T-helper 17 cell (primary cell): ENCODE measurements at places on chromosomes 5 and 9.

- H3K27me3 ChIP-seq, result no peaks in the 10 kb centered on the region
- H3K27ac ChIP-seq, result no peak overlapping the region
- H3K4me3 ChIP-seq, result no peak overlapping the region
- DNase-seq, result no peak
- no peaks in the 10 kb centered on the region for H3K36me3 ChIP-seq
Measured at GRCh38 chr5:125451622-125452021, 705.2 kb upstream of the ZNF608 start.

GRCh38 chr9:89814340-89815040 lies 209.7 kb downstream of the GADD45G start:
- peaks cover 9% of the 10 kb centered on the region for H3K4me1 ChIP-seq
- DNase-seq, result no peak
- H3K27me3 ChIP-seq, result peaks cover 11% of the 10 kb centered on the region
- H3K4me3 ChIP-seq, result no peak overlapping the region
- H3K36me3 ChIP-seq, result no peaks in the 10 kb centered on the region

DNA sequence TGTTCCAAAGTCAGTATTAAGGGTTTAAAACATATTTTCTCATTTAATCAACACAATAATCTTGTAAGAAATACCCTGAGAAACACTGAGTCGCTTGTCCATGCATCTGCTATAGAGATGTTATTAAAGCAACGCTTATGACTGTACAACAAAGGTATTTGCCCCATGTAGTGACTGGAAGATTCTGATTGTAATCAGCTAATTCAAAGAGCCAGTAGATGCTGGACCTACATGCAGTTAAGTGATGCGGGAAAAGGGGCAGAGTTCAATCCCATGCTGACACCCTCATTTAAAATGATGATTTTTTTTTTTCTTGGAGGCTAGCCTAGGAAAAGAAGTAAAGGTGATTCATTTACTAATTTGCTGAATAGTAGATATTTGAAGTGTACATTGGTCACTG lies 149.3 kb upstream of the MTAP start:
- H3K4me1 ChIP-seq, result no peaks in the 10 kb centered on the region
- no peak for DNase-seq
- H3K27ac ChIP-seq, result no peak overlapping the region
- peaks cover 2% of the 10 kb centered on the region for H3K36me3 ChIP-seq
- peaks cover 26% of the 10 kb centered on the region for H3K27me3 ChIP-seq
- no peak overlapping the region for H3K4me3 ChIP-seq

DNA sequence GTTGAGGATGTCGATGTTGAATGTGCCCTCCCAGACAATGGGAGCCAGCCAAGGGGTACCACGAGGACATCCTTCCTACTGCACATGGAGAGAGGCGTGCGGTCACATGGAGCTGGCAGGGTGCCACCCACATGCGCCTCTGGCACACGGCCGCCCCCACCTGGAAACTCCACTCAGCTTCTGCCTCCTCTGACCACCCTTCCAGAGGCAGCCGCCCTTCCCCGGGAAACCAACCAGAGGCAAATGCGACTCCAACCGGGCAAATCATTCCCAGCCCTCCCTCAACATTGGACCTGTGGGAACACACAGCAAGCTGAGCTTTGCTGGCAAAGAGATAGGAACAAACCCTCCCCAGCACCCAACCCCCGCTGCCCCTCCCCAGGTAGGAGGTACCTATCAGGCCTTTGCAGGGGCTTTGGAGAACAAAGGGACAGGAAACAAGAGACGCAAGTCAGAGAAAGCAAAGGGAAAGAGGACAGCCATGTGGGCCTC lies 17.5 kb downstream of the ABO start:
- no peak overlapping the region for H3K27ac ChIP-seq
- DNase-seq, result no peak
- H3K4me1 ChIP-seq, result peaks cover 9% of the 10 kb centered on the region
- peaks cover 25% of the 10 kb centered on the region for H3K27me3 ChIP-seq
- H3K36me3 ChIP-seq, result peaks cover 6% of the 10 kb centered on the region

DNA sequence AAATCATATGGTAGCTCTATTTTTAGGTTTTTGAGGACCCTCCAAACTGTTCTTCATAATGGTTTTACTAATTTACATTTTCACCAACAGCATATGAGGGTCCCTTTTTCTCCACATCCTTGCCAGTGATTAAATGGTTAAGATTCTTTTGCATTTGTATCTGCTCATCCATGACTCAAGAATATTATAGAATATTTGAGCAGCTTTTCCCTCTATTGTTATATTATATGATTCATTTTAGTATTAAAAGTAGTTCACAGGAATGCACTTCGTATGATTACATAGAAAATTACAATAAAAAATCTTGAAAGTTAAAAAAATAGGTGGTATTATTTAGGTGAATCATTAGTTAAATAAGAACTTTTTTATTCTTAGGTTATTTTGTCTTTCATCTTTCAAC lies 140.7 kb downstream of the WDR70 start:
- DNase-seq, result no peak
- peaks cover 4% of the 10 kb centered on the region for H3K36me3 ChIP-seq
- no peak overlapping the region for H3K27ac ChIP-seq
- H3K4me3 ChIP-seq, result no peak overlapping the region
- no peaks in the 10 kb centered on the region for H3K4me1 ChIP-seq

DNA sequence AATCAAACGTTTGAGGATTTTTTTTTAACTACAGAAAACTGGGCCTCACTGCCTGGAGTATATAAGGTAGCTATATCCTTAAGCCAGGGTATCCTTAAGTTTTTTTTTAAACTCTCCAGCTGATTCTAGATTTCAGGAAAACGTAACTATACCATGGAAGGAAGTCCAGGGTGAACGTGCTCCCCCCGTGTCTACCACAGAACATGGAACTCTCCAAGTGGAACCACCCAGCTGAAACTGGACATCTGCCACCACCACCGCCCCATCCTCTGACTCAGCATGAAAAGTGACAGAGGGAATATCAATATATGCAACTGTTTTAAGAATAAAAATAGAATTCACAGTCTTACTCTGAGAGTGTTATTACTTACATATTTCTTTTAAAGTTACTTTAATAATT lies 61.3 kb downstream of the DROSHA start:
- no peaks in the 10 kb centered on the region for H3K27me3 ChIP-seq
- peaks cover 13% of the 10 kb centered on the region for H3K36me3 ChIP-seq
- H3K27ac ChIP-seq, result no peak overlapping the region
- H3K4me1 ChIP-seq, result peaks cover 2% of the 10 kb centered on the region
- no peak overlapping the region for H3K4me3 ChIP-seq
- no peak for DNase-seq

- H3K36me3 ChIP-seq, result no peaks in the 10 kb centered on the region
- no peak overlapping the region for H3K4me3 ChIP-seq
- no peak overlapping the region for H3K27ac ChIP-seq
- no peak for DNase-seq
- H3K4me1 ChIP-seq, result peaks cover 3% of the 10 kb centered on the region
- peaks cover 30% of the 10 kb centered on the region for H3K27me3 ChIP-seq
Measured at GRCh38 chr5:38426490-38426889, 130.0 kb downstream of the LIFR start.

- no peak overlapping the region for H3K27ac ChIP-seq
- no peak for DNase-seq
- no peaks in the 10 kb centered on the region for H3K27me3 ChIP-seq
- H3K4me3 ChIP-seq, result no peak overlapping the region
Measured at GRCh38 chr5:165263536-165263935, 1758.1 kb downstream of the MAT2B start.

GRCh38 chr9:95422650-95423049 lies 94.1 kb downstream of the PTCH1 start:
- peaks cover 7% of the 10 kb centered on the region for H3K4me1 ChIP-seq
- H3K27me3 ChIP-seq, result no peaks in the 10 kb centered on the region
- no peak overlapping the region for H3K4me3 ChIP-seq
- H3K36me3 ChIP-seq, result no peaks in the 10 kb centered on the region
- no peak for DNase-seq

GRCh38 chr5:110209401-110209800 lies 517.1 kb downstream of the TMEM232 start:
- no peaks in the 10 kb centered on the region for H3K27me3 ChIP-seq
- no peaks in the 10 kb centered on the region for H3K4me1 ChIP-seq
- no peak for DNase-seq
- H3K36me3 ChIP-seq, result no peaks in the 10 kb centered on the region

DNA sequence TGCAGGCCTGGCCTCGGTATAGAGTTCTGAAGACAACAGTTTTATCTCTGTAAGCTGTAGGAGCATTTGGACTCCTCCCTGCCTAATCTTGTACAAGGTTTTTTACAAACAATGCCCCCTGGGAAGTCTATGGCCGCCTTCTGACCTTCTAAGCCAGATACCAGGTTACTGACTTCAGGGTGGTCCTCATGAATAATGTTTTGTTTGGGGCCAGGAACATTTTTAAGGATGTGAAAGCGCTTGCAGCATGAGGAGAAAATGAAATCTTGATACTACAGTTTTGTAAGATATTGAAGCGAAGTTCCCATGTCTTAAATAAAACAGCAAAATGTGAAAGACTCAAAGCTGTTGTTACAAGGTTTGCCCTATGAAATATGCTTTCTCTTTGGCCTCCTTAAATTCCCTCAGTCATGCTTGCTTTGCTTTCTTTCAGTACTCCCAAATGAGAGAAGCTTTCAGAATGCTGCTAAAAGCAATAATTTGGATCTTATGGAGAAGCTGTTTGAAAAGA lies 5.2 kb downstream of the ANKDD1B start:
- H3K27ac ChIP-seq, result no peak overlapping the region
- H3K4me1 ChIP-seq, result no peaks in the 10 kb centered on the region
- no peaks in the 10 kb centered on the region for H3K27me3 ChIP-seq
- peaks cover 3% of the 10 kb centered on the region for H3K36me3 ChIP-seq

DNA sequence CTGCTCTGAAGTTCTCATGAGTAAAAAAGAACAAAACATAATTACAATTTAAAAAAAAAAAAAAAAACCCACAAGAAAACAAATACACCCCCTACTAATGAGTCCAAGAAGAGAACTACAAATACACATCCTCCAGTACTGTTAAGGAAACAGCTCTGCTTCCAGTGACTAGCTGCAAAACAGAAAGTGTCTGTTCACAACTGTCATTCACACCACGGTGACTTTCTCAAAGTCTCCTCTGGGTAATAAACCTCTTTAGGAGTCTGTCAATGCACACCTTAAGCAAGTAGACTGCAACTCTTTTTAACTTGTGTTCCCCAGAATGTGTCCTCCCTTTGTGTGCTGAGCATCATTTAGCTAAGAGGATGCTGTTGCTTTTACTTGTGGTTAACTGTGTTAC lies 6.2 kb downstream of the REEP5 start:
- no peaks in the 10 kb centered on the region for H3K27me3 ChIP-seq
- H3K36me3 ChIP-seq, result peaks cover 10% of the 10 kb centered on the region
- peak overlapping the region; percentile 82 for H3K27ac ChIP-seq
- H3K4me3 ChIP-seq, result peak overlapping the region; percentile 50

- H3K36me3 ChIP-seq, result peaks cover 9% of the 10 kb centered on the region
- H3K27ac ChIP-seq, result peak overlapping the region; percentile 98
- peak overlapping the region; percentile 99 for H3K4me3 ChIP-seq
- DNase-seq, result no peak
- peaks cover 50% of the 10 kb centered on the region for H3K4me1 ChIP-seq
- no peaks in the 10 kb centered on the region for H3K27me3 ChIP-seq
Measured at GRCh38 chr5:154858972-154859871, 795 bp downstream of the CNOT8 start.

GRCh38 chr9:72703574-72703973 lies 182.2 kb downstream of the TMC1 start:
- H3K4me3 ChIP-seq, result no peak overlapping the region
- H3K27ac ChIP-seq, result no peak overlapping the region
- peaks cover 14% of the 10 kb centered on the region for H3K27me3 ChIP-seq
- DNase-seq, result no peak
- H3K4me1 ChIP-seq, result no peaks in the 10 kb centered on the region

- H3K27ac ChIP-seq, result no peak overlapping the region
- no peaks in the 10 kb centered on the region for H3K36me3 ChIP-seq
Measured at GRCh38 chr5:9302218-9302617, 243.7 kb downstream of the SEMA5A start.

- no peaks in the 10 kb centered on the region for H3K36me3 ChIP-seq
- no peaks in the 10 kb centered on the region for H3K27me3 ChIP-seq
- peaks cover 77% of the 10 kb centered on the region for H3K4me1 ChIP-seq
- no peak overlapping the region for H3K4me3 ChIP-seq
Measured at GRCh38 chr9:89533411-89534095, 35.6 kb upstream of the SEMA4D start.

- no peak overlapping the region for H3K27ac ChIP-seq
- H3K27me3 ChIP-seq, result peaks cover 35% of the 10 kb centered on the region
- no peaks in the 10 kb centered on the region for H3K36me3 ChIP-seq
- DNase-seq, result no peak
- H3K4me3 ChIP-seq, result no peak overlapping the region
Measured at GRCh38 chr5:174300941-174301761, 255.6 kb downstream of the NSG2 start.

DNA sequence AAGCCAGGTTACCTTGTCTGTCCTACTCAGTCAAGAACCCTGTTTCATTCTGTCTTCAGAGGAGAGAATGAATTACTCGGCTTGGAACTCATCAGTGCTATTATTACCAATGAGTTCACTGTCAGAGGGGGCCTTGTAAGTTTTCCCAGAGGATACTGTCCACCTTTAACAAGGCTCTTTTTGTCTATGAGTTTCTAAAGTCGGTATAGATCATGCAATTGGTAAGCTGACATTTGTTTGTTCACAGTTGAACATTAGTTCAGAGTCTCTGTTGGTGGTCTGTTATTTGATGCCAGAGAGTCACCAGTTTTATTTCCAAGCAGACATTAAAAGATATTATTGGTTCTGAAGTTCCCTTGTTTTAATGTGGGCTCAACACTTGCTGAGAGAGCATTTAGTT lies 58.1 kb upstream of the DHFR start:
- H3K36me3 ChIP-seq, result no peaks in the 10 kb centered on the region
- DNase-seq, result no peak
- H3K27me3 ChIP-seq, result no peaks in the 10 kb centered on the region

DNA sequence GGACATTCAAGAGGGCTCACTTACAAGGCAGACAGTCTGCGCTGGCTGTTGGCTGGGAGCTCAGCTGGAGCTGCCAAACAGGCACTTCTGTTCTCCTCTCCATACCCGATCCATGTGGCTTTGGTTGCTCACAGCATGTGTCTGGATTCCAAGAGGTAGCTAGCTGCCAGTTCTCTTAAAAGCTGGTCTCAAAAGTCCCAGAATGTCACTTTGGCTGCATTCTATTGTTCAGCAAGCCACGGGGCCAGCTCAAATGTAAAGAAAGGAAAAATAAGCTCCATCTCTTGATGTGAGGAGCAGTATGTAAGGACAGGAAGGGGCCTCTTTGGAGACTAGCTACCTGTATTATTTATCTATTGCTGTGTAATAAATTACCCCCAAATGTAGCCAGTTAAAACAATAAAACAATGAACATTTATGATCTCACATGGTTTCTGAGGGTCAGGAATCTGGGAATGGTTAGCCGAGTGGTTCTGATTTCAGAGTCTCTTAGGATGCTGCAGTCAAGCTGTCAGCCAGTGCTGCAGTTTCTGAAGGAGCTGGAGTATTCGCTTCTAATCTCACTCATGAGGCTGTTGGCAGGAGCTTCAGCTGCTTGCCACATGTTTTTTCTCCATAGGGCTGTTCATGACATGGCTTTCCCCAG lies 112.7 kb upstream of the CLINT1 start:
- no peaks in the 10 kb centered on the region for H3K4me1 ChIP-seq
- no peak overlapping the region for H3K27ac ChIP-seq

- H3K4me1 ChIP-seq, result peaks cover 2% of the 10 kb centered on the region
- no peak for DNase-seq
- H3K36me3 ChIP-seq, result no peaks in the 10 kb centered on the region
- H3K4me3 ChIP-seq, result no peak overlapping the region
Measured at GRCh38 chr9:113943112-113944009, 67.3 kb downstream of the ZNF618 start.

- no peaks in the 10 kb centered on the region for H3K36me3 ChIP-seq
- H3K27me3 ChIP-seq, result peaks cover 41% of the 10 kb centered on the region
- no peak overlapping the region for H3K4me3 ChIP-seq
- H3K4me1 ChIP-seq, result no peaks in the 10 kb centered on the region
- no peak overlapping the region for H3K27ac ChIP-seq
Measured at GRCh38 chr5:1975406-1975715, 92.6 kb upstream of the IRX4 start.
